ENCODE measurements at places on chromosomes 7 and 10. TPM values are rescaled to one million over a fixed set of nuclear protein-coding genes. Genes with fewer than 3 reads are reported as not detected.

The CNTNAP2 gene
- not detected for total RNA-seq

DNA sequence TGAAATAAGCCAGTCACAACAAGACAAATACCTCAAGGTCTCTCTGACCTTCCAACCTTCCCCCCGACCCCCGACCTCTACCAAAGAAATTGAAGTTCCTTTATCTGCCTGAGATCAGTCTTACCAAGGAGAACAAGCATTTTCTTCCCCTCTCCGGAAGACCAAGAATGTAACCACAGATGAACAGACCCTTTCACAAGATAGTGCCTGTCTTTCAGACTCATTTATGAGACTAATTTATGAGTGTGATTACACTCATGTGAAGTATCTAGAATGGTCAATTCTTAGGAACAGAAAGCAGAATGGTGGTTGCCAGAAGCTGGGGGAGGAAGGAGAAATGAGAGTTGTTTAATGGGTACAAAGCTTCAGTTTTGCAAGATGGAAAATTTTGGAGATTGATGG, 108.9 kb upstream of the MKLN1 start:
- DNase-seq, result no peak

DNA sequence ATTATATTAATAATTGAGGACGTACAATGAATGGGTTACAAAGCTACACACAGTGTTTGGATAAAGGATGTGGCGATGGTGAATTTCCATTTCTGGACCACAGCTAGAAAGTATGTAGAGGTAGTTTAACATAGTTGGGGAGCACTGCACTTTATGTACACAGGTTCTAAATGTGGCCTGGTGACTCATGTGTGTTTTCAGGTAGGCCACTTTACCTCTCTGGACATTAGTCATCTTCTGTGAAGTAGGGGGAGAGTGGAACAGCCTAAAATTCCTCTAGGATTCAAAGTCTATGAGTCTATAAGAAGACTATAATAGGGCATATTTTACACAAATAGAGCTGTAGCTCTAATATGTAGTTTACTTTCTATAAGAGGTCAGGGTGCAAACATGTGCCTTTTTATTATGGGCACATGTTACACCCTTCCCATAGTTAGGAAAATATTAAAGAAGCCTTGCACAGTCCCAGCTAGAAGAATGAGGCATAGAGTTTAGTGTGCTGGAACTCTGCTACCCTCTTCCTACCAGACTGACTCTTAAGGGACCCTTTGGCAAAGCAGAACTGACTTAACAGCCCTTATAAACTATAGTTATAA, 594.9 kb downstream of the LRMDA start:
- no peak for DNase-seq

- DNase-seq, result no peak
Measured at GRCh38 chr10:68800211-68800610, 27.1 kb upstream of the STOX1 start.

DNA sequence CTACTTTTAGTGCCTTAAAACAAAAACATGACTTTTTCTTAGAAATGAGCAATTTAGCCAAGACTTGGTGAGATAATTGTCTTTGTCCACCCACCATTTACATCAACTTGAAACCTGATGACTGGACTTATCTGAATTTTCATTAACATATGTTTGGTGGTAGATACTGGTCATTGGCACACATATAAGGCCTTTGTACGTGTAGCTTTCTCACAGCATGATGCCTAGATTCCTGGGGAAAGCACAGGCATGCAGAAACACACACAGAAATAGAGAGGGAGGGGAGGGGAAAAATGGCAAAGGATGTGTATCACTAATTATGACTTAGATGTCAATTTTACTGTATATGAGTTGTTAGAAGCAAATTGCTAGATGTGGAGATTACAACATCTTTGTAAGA, 488.4 kb downstream of the NXPH1 start:
- no peak for DNase-seq

The CISD1 gene
- 51.4 TPM for total RNA-seq

- no peak for DNase-seq
Measured at GRCh38 chr10:59991117-59991516, 84.8 kb upstream of the CCDC6 start.

The TUBAL3 gene
- not detected for total RNA-seq
